ENCODE measurements at places on chromosomes 7 and 10.

- no peak for DNase-seq
Measured at GRCh38 chr10:48652344-48652743, 32.3 kb upstream of the WDFY4 start.

DNA sequence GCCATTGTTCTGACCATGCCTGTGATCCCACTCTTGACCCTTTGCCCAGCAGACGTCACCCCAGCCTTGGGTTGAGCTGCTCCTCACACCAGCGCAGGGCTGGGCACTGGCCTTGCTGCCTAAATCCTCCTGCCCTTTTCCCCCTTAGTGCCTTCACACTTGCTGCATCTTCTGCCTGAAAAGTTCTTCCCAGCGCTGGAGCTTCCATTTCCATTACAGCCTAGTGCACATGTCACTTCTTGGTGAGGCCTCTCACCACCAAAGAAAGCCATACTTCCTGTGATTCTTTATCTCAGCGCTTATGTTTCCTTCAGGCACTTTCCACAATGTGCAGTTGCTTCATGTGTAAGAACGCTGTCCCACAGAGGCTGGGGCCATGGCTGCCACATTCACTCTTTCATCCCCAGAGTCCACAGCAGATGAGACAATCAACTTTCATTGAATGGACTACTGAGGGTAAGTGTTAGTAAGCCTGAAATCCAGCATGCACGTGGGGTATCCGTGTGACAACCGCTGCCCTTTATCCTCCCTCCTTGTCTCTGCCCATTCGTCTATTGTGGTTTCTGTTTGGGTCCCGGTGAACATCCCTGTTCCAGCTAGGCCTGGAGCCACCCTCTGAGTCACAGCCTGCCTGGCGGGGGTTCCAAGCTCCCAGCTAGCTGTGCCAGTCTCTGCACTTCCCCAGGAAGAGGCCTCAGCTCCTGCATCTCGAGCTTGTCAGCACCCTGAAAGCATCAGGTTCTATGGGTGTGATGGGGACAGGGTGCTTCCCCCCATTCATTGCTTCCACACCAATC is 37.3 kb downstream of the ADRA2A start:
- no peak for DNase-seq

DNA sequence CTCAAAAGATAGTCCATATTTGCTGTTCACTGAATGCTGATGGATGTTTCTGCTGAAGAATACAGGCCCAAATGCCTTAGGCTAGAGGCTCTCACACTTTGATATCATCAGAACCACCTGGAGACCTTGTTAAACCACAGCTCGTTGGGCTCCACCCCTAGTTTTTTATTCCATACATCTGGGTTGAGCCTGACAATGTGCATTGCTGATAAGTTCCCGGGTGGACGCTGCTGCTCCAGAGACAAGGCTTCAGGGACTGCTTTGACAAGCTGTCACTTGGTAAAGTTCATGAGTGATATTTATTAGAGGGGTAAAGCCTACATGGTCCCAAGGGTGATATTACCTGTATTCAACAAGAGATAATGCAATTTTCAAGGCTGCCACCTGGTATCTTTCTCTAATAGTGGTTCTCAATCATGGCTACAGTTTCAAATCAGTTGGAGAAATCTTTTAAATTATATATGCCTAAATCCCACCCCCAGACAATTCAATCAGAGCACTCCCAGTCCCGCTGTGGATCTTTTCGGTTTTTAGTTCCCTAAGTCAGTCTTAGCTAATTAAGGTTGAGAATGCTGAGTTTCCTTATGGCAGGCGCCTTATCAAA is 107.1 kb upstream of the GSDME start:
- no peak for DNase-seq

- DNase-seq = no peak
Measured at GRCh38 chr10:125661941-125662515, 20.9 kb downstream of the TEX36 start.

DNA sequence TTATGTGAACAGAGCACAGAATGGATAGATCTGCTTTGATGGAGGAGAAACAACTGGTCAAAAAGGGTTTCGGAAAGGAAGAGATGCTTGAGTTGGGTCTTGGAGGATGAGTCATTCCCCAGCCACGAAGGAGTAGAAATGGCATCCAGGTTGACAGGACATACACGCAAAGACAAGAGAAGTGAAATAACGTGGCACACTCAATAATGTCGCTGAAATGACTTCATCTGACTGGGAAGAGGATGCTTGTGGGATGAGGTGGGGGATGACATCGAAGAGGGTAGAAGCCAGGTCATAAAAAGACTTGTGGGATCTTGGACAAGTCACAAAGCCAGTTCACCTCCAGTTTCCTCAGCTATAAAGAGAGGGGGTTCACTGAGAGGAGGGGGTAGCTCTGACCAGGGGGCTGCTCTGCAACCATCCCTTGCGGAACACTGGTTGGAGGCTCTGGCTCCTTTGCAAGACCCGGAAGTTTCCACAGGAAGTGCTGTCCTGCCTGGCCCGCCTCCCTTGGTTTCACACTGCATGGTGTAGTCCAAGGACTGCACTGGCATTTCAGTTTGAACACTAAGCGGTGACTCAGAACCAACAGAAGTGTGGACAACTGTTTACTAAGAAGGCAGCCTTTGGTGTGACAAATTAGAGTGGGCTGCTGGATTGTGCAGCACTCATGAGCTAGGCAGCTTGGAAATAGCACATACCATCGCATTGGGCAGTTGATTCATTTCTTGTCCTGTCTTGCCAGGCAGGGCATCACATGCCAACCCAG is 189.9 kb upstream of the ADO start:
- DNase-seq = no peak

- DNase-seq = no peak
Measured at GRCh38 chr10:21497177-21497807, 28.2 kb downstream of the SKIDA1 start.

GRCh38 chr10:42990721-42991441 is 86.0 kb upstream of the RET start:
- no peak for DNase-seq

GRCh38 chr7:151837285-151838042 is 39.5 kb downstream of the PRKAG2 start:
- no peak for DNase-seq

GRCh38 chr10:93461807-93462178 is 20.3 kb downstream of the MYOF start:
- no peak for DNase-seq

DNA sequence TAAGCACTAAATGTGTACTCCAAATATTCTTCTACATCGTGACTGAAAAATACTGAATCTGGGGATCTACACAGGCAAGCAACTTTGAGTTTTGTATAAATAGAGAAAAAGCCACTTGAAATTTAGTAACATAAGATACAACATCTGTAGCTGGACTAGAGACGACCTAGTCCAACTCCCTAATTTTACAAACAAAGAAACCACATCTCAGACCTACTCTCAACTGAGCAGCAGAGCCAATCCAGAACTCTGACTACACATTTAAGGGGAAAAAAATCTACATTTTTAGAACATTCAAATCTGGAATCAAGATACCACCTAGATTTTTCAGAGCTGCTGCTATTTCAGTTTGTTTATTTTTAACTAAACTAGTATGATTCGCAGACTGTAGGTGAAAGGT is 88.9 kb downstream of the CABCOCO1 start:
- DNase-seq = no peak

DNA sequence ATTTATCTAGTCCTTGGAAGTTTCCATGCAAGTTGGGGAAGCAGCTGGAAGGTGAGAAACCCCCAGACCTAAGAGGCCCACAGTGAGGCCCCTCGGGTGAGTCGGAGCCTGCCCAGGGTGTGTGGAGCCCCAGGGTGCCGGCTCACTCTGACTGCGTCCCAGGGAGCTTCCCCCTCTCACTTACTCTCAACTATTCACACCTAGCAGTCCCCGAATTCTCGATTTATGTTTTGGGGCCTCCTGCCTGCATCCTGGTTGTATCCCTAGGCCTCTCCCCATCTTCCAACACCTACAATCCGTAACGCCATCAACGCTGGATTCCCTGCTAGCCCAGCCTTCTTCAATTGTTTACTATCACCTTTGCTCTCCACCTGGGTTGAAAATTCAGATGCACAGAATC is 63.9 kb downstream of the PRKAG2 start:
- DNase-seq = no peak

DNA sequence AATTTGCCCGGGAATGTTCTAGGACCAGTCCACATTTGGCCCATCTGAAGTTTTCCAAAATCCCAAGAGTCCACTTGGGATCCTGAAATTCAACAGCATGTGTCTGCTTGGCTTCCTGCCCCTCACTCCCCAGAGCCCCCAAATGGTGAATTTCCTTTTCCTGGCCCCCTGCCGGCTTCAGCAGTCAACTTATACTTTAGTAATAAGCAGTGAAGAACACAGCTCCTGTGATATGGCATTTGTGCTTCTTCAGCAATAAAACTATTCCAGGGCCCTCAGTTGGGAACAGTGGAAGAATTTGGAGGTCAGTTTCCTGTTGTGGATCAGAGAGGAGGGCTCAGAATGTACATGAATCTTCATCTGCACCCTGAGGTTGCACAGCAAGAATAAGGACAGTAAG is 51.1 kb downstream of the PRF1 start:
- DNase-seq = no peak

DNA sequence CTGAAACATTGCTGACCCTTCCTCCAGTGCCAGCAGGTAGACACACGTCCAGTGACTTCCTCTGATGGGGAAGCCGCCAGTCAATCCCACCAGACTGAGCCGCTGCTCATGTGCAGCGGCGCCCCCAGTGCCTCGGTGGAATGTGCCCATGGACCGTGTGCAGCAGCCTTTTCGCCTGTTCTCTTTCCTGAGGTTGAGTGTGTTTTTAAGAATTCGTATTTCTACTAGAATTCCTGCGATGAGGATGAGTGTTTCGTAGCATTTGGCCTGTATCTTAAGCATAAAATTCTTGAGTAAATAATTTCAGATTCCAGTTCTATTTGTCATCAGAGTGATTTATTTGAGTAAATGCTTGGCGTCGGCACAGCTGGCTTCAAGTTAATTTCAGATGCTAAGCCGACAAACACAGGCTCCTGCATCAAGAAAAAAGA is 35.4 kb downstream of the BNIP3 start:
- DNase-seq = no peak

GRCh38 chr7:27616914-27617548 is 45.7 kb downstream of the HIBADH start:
- DNase-seq = no peak

GRCh38 chr7:29567174-29567573 is 3.5 kb downstream of the PRR15 start:
- no peak for DNase-seq

DNA sequence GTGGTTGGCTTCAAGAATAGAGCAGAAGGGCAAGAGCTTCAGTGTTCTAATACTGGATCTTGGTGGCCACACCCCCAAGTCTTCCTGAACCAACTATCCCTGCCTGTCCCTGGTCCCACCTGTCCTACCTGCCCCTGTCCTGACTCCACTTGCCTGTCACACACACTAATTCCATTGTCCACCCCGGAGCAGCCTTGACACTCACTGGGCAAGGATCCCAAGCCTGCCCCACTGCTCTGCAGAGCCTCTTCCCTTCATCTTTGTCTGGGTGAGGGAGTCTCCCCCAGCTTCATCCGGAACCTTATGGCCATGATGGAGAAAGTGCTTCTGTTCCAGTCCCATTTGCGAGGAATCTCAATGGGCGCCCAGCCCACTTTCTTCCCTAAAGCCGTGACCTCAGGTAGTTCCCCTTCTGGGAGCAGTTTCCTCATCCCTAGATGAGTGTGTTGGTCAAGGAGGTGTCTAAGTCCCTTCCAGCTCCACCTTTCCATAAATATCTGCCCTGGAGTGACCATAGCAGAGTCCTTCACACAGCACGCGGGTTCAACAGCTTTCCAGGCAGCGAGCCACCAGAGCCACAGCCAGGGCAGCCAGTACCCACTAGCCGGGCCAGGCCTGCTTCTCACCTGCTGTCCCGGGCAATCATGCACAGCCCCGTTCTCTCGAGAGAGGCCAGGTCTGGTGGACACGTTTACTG is 61.5 kb downstream of the VIPR2 start:
- no peak for DNase-seq

DNA sequence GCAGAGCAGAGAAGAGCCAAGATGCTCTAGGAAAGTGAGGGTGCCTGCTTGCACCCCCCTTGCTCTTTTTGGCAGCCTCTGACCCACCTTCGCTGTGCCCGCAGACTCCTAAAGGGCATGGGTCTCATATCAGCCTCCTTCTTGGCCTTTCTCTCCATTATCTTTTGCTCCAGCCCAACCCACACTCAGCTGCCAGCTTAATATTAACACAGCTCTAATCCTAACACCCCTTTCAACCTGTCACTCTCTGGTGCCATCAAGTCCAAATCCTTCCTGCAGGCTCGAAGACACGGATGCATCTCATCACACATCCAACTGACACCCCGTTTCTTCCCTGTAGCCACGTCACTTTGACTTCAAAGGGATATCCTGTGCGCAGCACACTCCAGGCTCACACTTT is 171.6 kb upstream of the AUTS2 start:
- no peak for DNase-seq

DNA sequence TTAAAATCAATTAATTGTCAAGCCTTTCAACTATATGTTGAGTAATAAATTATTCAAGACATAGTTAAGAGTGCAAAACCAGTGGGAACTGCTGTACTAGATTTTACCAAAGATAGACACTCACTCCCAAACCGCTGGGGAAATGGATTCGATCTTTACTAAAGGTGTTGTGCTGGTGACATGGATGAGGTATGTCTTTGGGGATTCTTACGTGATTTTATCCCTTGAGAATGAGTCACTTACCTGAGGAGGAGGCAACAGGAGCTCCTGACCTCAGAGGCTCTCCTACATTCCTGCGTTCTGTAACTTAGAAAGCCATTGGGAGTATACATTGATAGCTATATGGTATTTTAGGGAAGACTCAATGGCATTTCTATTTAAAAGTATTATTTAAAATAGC is 165.5 kb downstream of the PKD1L1 start:
- no peak for DNase-seq

- DNase-seq = no peak
Measured at GRCh38 chr10:115606086-115606485, 512.9 kb downstream of the ATRNL1 start.

GRCh38 chr10:77978360-77978759 is 51.0 kb downstream of the POLR3A start:
- DNase-seq = no peak

DNA sequence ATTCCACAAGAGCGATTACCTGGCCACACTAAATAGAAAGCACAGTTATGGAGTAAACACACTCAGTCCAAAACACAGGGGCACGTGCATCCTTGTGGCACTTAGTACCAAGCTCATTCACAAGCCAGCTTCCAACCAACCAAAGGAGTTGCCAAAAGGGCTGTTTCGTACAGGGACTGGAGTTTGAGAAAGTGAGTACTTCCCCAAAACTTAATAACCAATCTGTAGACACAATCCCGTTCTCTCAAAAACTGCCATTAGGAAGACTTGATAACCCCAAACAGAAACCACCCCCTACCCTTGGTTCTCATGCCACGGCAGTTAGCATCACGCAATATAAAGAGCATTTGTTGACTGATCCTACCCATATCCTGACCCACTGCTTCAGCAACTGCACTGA is 166.2 kb upstream of the ASAH2 start:
- DNase-seq = no peak

GRCh38 chr7:98800996-98801395 is 68.8 kb downstream of the TMEM130 start:
- no peak for DNase-seq

Data from activated naive CD4-positive, alpha-beta T cell (primary cell).